SK-N-DZ (cell line): ENCODE measurements at places on chromosomes 11 and 22.
A peak's percentile ranks its signal among the peaks of the same experiment; 100 is the strongest.

- DNase-seq: no peak
Observed at GRCh38 chr11:128236506-128237498, 350.6 kb downstream of the ETS1 start.

DNA sequence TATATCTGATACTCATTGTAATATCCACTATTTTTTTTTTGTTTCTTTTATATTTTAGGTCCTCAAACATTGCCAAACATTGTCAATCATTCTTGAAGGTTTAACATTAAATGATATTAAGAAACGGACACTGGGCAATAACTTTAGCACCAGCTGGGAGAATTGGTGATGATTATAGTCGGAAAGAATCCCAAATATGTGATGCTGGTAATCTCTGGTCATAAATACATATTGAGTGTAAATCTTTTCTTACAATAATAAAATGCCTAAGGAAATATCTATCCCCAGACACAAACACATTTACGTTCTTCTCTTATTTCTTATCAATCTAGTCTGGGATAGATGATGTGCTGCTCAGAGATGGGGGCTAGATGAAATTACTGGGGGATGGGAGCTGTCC is 25.2 kb downstream of the OR51E2 start:
- no peak for DNase-seq

- no peak for DNase-seq
Observed at GRCh38 chr11:67275606-67276409, 9.5 kb downstream of the GRK2 start.

GRCh38 chr22:29128891-29129807 is 56.3 kb downstream of the KREMEN1 start:
- DNase-seq: no peak

DNA sequence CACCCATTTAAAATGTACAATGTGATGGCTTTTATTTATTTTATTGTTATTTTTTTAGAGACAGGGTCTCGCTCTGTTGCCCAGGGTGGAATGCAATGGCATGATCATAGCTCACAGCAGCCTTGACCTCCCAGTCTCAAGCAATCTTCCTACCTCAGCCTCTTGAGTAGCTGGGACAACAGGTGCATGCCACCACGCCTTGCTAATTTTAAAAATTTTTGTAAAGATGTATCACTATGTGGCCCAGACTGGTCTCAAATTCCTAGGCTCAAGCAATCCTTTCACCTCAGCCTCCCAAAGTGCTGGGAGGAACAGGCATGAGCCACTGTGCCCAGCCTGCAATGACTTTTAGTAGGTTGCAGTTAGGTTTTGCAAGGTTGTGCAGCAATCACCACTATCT is 14.3 kb downstream of the CLDN5 start:
- no peak for DNase-seq

DNA sequence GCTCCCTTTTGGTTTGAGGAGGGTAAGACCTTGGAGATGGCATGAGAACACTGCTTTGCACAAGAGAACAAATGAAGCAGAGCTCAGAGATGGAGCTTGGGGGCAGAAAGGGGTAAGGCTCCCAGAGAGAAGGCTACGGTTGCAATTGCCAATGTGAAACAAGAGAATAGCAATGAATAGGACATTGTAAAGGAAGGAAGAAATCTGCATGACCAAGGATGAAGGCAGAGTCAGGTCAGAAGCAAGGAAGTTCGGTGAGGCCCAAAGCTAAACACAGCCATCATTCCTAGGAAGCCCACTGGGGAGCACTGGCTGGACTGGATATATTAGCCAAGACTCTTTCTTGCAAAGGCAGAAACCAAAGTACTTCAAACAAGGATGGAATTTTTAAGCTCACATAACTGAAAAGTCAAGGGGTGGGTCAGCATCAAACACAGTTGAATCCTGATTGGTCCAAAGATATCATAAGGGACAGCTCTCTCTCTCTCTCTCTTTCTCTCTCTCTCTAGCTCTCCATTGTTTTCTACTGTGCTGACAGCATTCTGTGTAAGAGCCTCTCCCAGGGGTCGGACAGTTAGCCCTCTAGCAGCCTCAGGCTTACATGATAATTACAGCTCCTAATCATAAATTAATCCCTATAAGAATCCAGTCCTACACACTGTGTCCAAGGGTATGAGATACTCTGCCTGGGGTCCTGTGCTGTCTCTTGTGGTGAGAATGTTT is 484.3 kb downstream of the SOX6 start:
- DNase-seq: no peak

GRCh38 chr11:35103366-35104208 is 35.4 kb upstream of the CD44 start:
- no peak for DNase-seq

DNA sequence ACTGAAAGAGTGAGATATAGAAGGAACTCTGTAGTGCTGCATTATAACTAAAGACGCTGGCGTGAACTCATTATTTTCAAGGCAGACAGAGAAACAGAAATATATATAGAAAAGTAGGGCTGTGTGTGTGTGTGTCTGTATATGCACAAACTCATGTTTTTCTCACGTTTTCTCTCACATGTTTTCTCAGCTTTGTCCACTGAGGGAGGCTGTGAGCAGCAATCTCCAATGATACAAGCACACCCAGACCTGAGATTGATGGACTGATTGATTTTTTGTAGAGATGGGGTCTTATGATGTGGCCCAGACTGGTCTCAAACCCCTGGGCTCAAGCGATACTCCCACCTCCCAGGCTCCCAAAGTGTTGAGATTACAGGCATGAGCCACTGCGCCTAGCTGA is 122.5 kb downstream of the SERGEF start:
- peak; percentile 23 for DNase-seq

DNA sequence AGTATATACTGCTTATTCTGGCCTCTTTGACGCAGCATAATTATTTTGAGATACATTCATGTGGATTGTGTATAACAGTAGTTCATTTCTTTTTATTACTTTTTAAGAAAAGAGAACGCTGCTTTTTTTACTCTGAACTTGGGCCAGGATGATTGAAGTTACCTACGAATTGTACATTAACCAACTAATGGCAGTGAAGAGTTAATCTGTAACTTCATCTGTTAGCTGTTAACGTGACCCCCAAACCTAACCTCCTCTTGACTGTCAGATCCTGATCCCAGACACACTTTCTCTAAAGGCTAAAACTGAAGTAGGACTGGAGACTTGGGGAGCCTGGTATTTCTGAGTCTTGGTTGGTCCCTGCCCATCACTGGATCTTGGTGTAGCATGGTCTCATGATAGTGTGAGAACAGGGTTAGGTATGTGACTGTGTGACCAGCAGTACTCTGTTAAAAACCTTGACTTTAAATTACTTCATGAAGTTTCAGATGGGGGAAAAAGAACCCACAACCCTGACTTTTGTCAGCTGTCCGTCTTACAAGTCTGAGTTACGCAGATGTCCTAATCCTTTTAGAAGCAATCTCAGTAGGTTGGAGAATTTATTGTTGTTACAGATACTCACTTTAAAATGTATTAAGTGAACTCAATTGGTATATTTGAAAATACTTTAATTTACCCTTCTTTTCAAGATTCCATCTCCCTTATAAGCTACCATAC is 39.4 kb downstream of the C22orf31 start:
- no peak for DNase-seq

- DNase-seq: no peak
Observed at GRCh38 chr11:72491001-72491400, 56.7 kb upstream of the CLPB start.

GRCh38 chr22:48660790-48661740 is 1166.6 kb downstream of the BRD1 start:
- no peak for DNase-seq
